ENCODE measurements at places on chromosomes 16 and 17. TPM values are rescaled to one million over a fixed set of nuclear protein-coding genes. Genes with fewer than 3 reads are reported as not detected.

Gene ERI2
- 0.88 TPM for total RNA-seq

Gene GAST
- total RNA-seq: not detected

Gene SMIM36
- not detected for total RNA-seq

DNA sequence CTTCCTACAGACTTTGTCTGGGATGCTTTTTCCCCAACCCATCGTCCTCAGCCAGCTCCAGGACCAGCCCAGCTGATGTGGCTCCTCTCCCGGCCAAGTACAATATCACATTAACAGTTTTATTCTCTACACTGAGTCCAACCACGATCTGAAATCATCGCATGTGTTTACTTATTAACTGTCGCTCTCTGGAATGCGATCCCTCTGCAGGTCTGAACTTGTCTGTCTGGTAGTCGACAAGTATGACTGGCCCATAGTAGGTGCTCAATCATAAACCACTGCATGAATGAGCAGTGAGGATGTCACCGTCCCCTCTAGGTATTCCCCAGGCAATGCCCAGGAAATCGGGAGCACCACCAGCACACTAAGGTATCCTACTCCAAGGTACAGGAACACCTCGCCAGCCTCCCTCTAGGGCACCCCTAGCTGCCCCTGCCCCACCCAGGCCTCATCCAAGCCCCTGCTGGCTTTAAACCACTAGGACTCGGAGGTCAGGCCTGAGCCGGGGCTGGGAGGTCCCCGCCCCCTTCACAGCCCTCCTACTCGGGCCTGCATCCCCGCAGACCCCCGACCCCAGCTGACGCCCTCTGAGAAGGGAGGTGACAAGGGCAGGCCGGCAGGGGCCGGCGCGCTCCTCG is 27.7 kb downstream of the RTN4RL1 start:
- no peaks in the 10 kb centered on the region for H3K4me1 ChIP-seq
- H3K4me3 ChIP-seq: no peak overlapping the region
- no peak overlapping the region for H3K27ac ChIP-seq

- no peaks in the 10 kb centered on the region for H3K27me3 ChIP-seq
- H3K36me3 ChIP-seq: no peaks in the 10 kb centered on the region
- no peak overlapping the region for H3K27ac ChIP-seq
Observed at GRCh38 chr16:54241525-54241924, 45.1 kb downstream of the IRX3 start.

DNA sequence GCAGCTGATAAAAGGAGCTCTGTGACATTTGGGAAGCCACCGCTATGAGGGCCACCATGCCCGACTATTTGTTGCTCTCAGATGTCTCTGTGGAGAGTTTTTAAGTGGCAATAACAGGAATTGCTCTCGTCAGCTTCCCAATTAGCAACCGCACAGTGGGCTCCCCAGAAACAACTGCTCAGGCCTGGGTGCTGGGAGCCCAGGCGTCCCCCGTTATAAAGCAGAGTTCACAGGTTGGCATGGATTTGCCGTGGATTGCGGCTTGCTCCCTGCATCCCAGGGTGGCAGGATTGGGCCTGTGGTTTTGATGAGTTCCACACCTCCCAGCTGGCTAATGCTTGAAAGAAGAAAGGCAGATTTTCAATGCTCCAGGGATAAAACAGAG is 289.9 kb downstream of the CPPED1 start:
- H3K27me3 ChIP-seq: no peaks in the 10 kb centered on the region
- H3K4me1 ChIP-seq: no peaks in the 10 kb centered on the region
- H3K4me3 ChIP-seq: no peak overlapping the region
- no peak for DNase-seq
- no peaks in the 10 kb centered on the region for H3K36me3 ChIP-seq

GRCh38 chr16:2836646-2837508 is 6.8 kb downstream of the ZG16B start:
- H3K4me3 ChIP-seq: no peak overlapping the region
- H3K27me3 ChIP-seq: no peaks in the 10 kb centered on the region
- H3K36me3 ChIP-seq: no peaks in the 10 kb centered on the region
- DNase-seq: no peak
- H3K4me1 ChIP-seq: no peaks in the 10 kb centered on the region
- no peak overlapping the region for H3K27ac ChIP-seq

GRCh38 chr17:77688369-77688768 is 270.1 kb upstream of the TNRC6C start:
- no peaks in the 10 kb centered on the region for H3K36me3 ChIP-seq
- no peak overlapping the region for H3K27ac ChIP-seq

DNA sequence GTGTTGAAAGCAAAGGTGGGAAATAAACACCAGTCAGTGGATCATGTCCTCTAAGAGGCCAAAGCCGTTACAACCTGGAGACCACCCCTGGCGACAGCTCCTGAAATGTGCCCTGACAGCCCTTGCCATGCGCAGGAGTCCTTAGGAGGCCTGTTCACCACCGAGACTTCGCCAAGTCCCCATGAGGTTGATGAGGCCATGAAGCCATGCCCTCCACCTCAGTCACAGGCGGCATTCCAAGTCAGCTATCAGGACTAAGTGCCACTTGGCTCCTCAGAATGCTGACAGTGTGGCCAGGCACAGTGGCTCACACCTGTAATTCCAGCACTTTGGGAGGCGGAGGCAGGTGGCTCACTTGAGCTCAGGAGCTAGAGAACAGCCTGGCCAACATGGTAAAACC is 27.1 kb downstream of the ADAM11 start:
- H3K27ac ChIP-seq: peak overlapping the region; percentile 51
- H3K4me3 ChIP-seq: no peak overlapping the region
- peaks cover 17% of the 10 kb centered on the region for H3K4me1 ChIP-seq
- H3K36me3 ChIP-seq: no peaks in the 10 kb centered on the region
- no peak for DNase-seq

DNA sequence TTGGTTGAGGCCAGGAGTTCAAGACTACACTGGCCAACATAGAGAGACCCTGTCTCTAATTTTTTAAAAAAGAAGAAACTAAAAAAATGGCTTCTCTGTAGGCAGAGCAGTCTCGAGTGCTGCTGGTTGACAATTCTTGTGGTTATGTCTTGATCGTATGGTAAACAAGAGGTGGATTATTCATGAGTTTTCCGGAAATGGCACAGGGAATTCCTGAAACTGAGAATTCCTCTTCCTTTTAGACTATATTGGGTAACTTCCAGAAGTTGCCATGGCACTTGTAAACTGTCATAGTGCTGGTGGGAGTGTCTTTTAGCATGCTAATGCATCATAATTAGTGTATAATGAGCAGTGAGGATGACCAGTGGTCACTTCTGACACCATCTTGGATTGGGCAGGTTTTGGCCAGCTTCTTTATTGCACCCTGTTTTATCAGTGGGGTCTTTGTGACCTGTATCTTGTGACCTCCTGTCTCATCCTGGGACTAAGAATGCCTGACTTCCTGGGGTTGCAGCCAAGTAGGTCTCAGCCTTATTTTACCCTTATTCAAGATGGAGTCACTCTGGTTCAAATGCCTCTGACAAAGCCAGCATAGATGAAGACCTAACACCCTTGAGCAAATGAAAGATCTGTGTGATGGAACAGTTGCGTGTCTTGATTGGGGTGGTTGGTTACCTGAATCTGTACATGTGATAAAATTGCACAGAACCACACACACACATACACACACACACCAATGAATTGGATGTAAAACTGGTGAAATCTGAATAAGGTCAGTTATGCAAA is 30.2 kb downstream of the BMERB1 start:
- H3K4me1 ChIP-seq: no peaks in the 10 kb centered on the region
- no peaks in the 10 kb centered on the region for H3K36me3 ChIP-seq
- H3K27me3 ChIP-seq: no peaks in the 10 kb centered on the region

- no peak for DNase-seq
- no peaks in the 10 kb centered on the region for H3K4me1 ChIP-seq
- H3K27me3 ChIP-seq: no peaks in the 10 kb centered on the region
- no peaks in the 10 kb centered on the region for H3K36me3 ChIP-seq
- H3K27ac ChIP-seq: no peak overlapping the region
Observed at GRCh38 chr17:79870540-79870939, 31.3 kb upstream of the CBX4 start.

DNA sequence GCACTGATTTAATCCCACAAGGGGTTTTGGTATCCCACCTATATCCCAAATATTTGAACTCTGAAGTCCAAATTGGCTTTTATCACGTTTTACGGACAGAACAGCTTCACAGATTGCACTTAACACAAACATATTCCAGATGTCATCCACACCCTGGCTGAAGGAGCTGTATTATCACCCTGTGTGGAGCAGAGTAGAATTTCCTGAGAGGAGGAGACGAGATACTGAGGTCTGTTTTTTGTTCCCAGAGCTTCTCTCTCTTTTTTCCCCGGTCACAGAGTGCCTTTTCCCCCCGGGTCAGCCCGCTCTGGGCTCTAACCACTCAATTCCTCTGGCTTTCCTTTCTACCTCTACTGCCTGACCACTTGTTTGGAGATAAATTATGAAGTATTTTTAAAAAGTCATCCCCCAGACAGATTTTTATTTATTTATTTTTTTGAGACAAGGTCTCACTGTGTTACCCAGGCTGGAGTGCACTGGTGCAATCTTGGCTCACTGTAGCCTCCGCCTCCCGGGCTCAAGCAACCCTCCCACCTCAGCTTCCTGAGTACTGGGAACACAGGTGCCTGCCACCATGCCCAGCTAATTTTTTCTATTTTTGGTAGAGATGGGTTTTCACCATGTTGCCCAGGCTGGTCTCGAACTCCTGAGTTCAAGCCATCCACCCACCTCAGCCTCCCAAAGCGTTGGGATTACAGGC is 30.7 kb downstream of the DNAH2 start:
- peak; percentile 26 for DNase-seq

DNA sequence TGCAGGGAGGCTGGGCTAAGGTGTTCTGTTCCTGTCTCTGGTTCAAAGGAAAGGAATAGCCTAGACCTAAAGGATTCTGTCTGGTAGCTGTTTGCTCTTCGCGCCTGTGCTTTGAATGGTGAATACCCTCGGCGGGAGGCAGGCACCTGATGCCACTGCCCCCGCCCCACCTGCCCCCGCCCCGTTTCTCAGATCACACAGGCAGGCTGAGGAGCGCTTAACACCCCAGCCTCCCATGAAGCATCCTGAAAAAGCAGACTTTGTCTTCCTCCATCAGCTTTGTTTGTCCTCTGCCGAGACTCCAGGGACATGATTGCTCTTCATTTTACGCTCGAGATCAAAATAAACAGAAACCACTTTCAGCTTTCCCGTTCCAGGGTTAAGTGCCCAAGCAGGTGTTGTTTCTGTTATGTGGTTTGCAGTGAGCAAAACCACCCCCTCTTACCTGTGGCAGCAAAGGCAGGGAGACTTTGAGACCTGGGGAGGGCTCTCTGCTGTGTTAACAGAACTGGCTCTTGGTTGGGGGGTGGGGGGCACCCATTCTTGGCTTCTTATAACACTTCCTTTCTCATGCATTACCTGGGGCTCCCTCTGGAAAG is 452.1 kb downstream of the WWOX start:
- H3K4me3 ChIP-seq: no peak overlapping the region
- no peaks in the 10 kb centered on the region for H3K27me3 ChIP-seq
- DNase-seq: no peak
- H3K36me3 ChIP-seq: no peaks in the 10 kb centered on the region
- no peak overlapping the region for H3K27ac ChIP-seq
- no peaks in the 10 kb centered on the region for H3K4me1 ChIP-seq

All from uterus (tissue), 4 donors.